ENCODE measurements at places on chromosomes 1 and 21. TPM values are rescaled to one million over a fixed set of nuclear protein-coding genes. Genes with fewer than 3 reads are reported as not detected.

Gene CD160
- total RNA-seq, result not detected

Gene PLA2G2D
- total RNA-seq, result not detected

Gene NEK7
- total RNA-seq, result 228 TPM

Gene LRRC53
- total RNA-seq, result not detected

Gene GBP4
- 6.1 TPM for total RNA-seq

Gene GNG4
- not detected for total RNA-seq

Gene SETD4
- total RNA-seq, result 6.3 TPM

Gene SYTL1
- total RNA-seq, result 1.3 TPM

Measured in right atrium auricular region (tissue), 2 donors.